ENCODE measurements at places on chromosomes 7 and 10.
A peak's percentile ranks its signal among the peaks of the same experiment; 100 is the strongest.

- DNase-seq: no peak
Measured at GRCh38 chr10:65416094-65416493, 1509.7 kb upstream of the LRRTM3 start.

DNA sequence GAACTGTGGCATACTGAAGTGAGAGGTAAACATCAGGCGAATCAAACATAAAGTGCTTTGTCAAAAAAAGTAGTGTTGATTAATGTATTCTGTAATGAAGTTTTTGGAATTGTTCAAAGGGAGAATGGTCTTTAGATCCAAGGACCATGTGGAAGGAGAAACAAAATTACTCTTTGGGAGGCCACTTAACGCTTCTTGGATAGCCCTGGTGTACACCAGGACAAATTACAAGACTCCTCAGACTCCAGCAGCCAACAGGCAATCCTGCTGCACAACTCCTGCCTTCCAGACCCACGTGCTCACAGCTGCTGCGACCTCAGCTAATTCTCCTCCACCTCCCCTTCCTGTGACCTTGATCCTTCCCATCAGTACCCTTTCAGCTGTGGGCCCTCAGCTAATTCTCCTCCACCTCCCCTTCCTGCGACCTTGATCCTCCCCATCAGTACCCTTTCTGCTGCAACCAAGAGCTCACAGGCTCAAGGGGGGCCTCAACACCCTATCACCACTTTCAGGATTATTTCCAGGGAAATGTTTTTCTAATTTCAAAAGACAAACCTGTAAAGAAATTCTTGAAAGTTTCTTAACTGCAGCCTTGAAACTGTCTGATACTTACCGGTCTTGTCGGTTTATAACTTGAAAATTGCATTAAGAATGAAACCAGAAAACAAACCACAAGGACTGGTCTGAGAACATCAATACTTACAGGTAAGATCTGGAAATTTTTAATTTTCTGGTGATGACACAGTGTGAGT lies 29.7 kb upstream of the DDC start:
- DNase-seq: no peak

DNA sequence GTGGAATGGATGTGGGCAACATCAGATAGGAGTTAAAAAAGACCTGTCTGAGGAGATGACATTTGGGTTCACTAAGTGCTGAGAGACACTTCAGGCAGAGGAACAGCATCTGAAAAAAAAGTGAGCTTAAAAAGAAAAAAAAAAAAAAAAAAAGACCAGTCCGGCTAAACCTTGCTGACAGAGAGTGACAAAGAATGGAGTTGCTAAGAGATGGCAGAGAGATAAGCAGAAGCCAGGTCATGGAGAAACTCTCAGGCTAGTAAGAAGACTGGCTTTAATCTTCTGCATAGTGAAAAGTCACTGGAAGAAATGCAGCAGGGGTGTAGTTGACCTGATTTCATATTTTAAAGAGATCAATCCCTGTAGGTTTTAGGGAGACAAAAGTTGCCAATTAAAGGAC lies 711.1 kb upstream of the SEMA3D start:
- no peak for DNase-seq

DNA sequence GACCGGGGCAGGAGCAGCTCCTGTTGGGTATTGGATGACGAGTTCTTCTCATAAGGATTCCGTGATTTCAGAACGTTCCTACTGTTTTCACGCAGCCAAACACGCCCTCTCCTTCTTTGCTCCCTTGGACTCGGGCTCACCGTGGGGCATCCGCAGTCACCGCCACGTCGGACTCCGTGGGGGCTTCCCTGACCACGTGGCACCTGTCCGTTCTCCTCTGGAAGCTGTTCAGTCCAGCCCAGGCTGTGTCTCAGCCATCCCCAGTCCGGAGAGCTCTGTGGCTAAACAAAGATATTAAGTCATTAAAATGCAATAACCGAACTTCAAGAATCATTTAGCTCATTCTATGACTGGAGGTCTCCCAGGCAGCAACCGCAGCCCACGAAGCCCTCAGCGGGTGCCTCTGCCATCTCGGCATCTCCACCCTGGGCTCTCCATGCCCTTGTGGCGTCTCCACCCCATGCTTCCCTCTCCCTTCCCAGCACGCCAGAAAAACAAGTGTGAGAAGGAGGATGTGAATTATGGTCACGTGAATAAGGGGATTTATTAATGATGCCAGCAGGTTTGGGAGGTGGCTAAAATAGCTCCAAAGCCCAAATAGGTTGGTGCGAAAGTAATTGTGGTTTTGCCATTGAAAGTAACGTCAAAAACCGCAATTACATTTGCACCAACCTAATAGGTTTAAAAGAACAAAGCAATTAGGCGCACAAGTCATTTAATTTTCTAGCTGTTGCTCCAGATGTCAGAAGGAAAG lies 224.6 kb upstream of the PPP2R2D start:
- DNase-seq: no peak

DNA sequence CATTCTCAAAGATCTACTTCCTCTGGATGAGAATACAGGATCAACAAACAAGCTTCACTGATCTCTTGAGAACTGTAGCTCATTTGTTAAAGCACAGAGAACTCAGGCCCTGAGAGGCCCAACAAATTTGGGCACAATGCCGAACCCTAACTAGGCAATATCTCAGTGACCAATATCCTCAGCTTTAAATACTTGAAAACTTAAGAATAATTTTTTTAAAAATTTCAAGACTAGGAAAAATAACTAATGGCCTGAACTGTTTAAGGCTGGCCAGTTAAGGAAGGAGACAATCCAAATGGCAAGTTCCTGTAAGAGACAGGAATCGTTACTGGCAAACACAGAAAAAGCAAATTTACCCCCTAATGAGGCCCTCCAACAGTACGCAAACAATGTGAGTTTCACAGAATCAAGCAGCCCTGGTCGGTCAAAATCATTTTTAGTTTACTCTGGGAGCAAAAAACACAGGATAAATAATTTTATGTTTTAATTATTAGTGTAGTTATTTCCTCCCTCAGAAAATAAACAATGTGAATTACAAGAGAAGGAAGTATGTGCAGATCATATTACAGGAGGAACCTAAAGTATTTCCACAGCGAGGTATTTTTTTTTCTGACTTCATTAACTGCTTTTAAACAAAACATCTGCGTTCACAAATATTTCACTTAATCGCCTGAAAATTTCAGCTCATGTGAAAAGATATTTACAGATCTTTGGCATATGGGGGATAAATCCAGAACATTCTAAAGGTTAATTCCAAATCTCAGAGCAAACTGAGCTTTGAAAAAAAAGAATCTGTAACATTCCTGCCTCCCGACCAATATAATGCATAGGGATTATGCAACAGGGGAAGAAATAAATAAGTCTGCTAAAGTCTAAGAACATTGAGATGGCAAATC lies 39.5 kb downstream of the NT5C2 start:
- DNase-seq: peak; percentile 43

GRCh38 chr7:36570528-36571189 lies 153.6 kb downstream of the AOAH start:
- DNase-seq: no peak

DNA sequence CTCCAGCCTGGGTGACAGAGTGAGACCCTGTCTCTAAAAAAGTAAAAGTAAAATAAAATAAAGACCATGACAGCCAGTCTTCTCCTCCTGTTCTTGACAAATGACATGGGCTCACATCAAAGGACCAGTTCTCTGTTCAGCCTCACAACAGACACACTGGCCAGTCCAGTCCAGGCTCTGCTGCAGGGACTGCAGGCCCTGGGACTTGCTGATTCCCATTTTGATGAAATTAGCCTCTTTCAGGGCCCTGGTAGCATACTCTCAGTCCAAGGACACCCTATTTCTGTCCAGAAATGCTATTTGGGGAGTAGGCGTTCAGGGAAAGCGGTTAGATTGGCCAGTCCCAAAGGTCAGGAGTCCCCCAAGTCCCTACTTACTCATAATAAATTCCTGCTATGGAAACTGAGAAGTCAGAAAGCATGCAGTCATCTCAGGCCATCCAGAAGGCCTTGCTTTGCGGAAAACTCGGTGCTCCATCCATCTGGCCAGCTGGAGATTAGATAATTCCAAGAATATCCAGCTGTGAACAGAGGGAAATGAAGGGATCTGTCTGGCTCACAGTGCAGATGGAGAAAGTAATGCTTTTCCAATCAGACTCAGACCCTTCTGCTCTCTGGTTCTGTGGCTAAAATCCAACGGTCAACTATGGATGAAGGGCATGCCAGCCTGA lies 74.4 kb downstream of the RAB11FIP2 start:
- no peak for DNase-seq

GRCh38 chr7:90972906-90973550 lies 291.2 kb upstream of the FZD1 start:
- no peak for DNase-seq

GRCh38 chr7:156777364-156778069 lies 115.5 kb downstream of the LMBR1 start:
- no peak for DNase-seq

DNA sequence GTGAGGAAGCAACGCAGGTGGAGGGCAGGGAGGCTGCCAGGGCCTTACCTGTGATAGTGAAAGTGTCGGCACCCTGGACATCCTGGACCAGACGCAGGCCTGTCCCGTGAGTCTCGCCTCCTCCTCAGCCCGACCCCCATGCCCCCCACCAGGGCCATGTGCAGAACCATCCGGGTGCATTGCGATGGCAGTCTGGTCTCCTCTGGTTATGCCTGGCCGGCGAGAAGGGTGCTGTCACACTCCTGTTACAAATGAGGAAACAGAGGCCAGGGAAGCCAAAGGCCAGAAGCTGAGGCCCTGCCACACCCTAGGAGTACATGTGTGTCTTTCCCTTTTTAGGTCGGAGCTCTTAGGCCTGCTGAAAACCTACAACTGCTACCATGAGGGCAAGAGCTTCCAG lies 7.2 kb downstream of the DEPP1 start:
- no peak for DNase-seq

- no peak for DNase-seq
Measured at GRCh38 chr7:155556763-155557162, 10.4 kb upstream of the CNPY1 start.

DNA sequence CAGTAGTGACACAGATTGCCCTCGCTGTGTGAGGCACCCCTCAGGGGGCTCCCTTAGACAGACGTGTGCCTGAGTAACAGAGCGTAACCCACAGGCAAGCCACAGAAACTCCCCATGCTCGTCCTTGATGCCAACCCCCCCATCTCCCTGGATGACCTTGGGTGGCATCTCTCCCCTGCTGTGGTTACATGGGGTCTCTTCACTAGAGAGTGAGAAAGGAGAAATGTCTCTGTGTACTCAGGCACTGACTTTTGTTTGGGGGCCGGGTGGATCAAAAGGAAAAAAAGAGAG lies 1.1 kb upstream of the ASB10 start:
- DNase-seq: no peak

- no peak for DNase-seq
Measured at GRCh38 chr10:97007417-97007816, 175.3 kb downstream of the LCOR start.

DNA sequence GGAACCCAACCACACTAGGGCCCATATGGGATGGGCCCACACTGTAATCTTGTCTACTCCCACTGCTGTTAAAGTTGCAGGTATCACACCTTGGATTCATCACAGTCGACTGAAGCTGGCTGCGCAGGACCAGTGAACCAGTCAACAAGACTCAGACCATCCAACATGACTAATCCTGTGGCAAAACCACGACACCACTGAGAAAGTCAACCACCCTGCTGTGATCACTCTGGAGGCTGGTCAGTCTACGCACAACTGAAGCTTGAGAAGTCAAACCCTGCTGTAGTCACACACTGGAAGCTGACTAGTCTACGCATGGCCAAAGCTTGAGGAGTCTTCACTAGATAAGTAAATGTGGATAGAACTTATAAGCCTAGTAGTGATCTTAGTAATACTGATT lies 9.6 kb upstream of the CYREN start:
- DNase-seq: no peak

- peak; percentile 30 for DNase-seq
Measured at GRCh38 chr7:29811586-29811985, 5.3 kb downstream of the WIPF3 start.

- DNase-seq: no peak
Measured at GRCh38 chr10:11272915-11273389, 255.3 kb downstream of the CELF2 start.

GRCh38 chr7:27031289-27032172 lies 64.3 kb downstream of the HOXA1 start:
- no peak for DNase-seq

GRCh38 chr10:106789623-106790022 lies 374.9 kb downstream of the SORCS1 start:
- no peak for DNase-seq

- no peak for DNase-seq
Measured at GRCh38 chr10:70765794-70766594, 19.2 kb downstream of the TBATA start.

DNA sequence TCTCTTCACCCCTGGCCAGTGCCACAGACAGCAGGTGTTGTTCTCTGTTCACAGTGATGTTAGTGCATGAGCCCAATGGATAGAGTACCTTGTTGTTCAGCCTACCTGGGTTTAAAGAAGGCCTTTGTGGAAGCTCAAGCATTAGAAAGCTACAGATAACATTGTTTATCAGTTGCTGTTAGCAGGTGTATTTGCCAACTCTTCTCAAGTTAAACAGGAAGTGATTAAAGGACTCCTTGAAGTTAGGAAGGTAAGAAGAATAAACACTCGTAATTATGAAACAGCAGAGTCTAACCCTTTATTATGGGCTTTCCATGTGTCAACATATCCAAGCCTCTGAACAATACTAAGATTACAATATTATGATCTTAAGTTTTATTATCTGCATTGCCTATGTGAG lies 25.9 kb downstream of the RGR start:
- DNase-seq: peak; percentile 78

DNA sequence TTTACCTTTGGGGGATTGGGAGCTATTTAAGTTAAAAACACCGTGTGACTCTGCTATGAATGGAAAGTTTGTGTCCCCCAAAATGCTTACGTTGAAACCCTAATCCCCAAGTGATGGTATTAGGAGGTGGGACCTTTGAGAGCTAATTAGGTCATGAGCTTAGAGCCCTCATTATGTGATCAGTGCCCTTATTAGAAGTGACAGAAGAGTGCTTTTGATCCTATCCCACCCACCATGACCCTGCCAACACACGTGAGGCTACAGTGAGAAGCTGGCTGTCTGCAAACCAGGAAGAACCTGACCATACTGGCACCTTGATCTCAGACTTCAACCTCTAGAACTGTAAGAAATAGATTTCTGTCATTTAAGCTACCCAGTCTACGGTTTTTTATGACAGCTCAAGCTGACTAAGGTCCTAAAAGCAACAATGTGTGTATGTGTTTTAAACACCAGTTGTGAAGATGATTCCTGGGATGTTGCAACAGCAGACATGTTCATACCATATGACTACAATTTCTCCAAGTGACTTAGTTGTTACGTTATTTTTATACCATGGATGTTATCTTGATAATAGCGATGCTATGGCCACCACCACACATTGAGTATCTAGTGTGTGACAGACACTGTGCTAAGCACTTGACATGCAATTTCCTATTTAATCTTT lies 124.4 kb downstream of the PIP4K2A start:
- no peak for DNase-seq

- DNase-seq: peak; percentile 0
Measured at GRCh38 chr10:127840884-127841283, 51.9 kb downstream of the CLRN3 start.
